ENCODE measurements at places on chromosomes 13 and 19. TPM values are rescaled to one million over a fixed set of nuclear protein-coding genes. Genes with fewer than 3 reads are reported as not detected.

- no peak for DNase-seq
Observed at GRCh38 chr19:16527334-16527935, 14.8 kb downstream of the CHERP start.

DNA sequence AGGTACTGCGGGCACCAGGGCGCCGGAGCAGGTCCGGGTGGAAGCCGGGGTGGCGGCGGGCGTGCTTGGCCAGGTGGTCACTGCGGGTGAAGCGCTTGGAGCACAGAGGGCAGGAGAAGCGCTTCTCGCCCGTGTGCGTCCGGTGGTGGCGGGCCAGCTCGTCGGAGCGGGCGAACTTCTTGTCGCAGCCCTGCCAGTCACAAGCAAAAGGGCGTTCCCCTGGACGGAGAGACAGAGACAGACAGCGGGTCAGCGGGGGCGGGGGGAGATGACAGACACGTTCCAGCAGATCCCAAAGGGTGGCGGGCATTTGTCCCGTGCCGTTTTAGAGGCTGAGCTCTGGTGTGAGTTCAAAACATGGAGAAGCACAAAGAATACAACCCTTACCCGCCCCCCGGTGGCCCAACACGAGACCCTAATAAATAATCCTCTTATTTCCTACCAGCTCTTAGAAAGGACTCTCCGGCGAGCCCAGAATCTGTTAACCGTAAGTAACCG is 6.3 kb upstream of the REXO1 start:
- no peak for DNase-seq

DNA sequence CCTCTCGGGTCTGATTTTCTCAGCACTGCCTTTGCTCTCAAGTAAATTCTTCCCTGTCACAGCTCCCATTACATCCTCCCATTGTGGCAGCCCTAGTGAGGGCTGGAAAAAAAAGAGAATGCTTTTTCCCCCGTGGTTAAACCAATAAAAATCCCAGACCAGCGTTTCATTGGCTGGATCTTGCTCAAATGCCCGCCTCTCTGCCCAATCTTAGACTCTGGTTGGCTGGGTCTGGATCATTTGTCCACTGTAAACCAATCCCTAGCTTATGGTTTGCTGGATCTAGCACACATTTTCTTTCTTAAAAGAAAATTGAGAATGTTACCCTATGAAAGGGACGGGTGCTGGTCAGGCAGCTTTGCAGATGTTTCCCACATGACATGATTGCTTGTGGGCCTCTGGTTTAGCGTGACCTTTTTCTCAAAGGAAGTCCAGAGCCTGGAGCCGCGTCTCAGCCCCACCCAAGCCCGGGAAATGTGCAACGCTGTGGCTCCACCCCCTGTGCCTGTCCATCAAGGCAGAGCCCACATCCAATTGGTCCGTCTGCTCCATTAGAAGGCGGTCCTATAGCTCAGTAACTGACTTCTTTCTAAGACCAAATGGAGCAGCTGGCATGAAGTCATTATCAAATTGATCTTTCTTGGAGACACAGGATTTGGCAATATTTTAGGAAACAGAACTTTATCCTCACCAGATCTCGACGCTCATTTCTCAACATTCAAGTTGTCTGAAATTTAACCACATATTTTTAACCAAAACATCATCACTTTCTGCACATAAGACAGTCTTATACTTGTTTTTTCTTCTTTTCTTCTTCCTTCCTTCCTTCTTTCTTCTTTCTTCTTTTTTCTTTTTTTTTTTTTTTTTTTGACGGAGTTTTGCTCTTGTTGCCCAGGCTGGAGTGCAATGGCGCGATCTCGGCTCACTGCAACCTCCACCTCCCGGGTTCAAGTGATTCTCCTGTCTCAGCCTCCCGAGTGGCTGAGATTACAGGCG is 2.6 kb upstream of the MCEMP1 start:
- DNase-seq = no peak

USHBP1 gene
- 5.4 TPM for polyA plus RNA-seq

DNA sequence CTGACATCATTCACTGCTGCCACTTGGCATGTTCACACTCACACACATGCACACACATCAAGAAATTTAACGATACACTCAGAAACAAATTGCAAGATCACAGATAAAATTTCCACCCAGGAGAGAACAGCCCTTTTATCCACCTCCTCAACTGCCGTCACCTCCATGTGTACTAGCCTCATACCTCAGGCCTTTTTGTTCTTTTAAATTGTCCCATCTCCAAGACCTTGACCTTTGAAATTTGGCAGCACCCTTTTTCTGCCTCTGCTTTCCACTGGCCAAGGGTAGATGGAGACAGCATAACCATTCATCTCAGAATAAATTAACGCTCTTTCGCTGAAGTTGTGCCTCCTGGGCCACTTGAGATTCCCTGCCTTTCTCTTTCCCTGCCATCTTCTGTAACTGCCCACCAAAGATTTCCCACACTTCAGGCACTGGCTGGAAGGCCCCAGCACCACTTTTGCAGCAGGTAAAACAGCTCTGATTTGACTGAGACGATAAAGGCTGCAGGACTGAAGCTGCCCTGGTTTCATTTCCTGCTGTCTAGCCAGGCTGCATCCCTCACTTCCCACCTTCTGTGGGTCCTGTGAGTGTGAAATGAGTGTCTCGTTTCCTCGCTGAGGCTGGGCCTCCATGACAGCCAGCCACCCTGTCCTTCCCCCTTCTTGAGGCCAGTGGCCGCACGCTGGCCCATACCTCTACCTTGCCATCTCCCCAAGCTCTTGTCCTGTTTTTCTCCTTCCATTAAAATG is 39.3 kb downstream of the MBNL2 start:
- no peak for DNase-seq

- DNase-seq = no peak
Observed at GRCh38 chr13:67064920-67065319, 165.2 kb downstream of the PCDH9 start.

NFILZ gene
- not detected for polyA plus RNA-seq

GRCh38 chr19:15126131-15126910 is 19.1 kb downstream of the SYDE1 start:
- no peak for DNase-seq

IZUMO2 gene
- 0.35 TPM for polyA plus RNA-seq

NLRP9 gene
- polyA plus RNA-seq = 0.17 TPM

GRCh38 chr19:33773704-33774624 is 22.7 kb upstream of the KCTD15 start:
- no peak for DNase-seq

Data from left kidney (tissue), 8 donors.